ENCODE measurements at places on chromosomes 12 and 14. TPM values are rescaled to one million over a fixed set of nuclear protein-coding genes. Genes with fewer than 3 reads are reported as not detected.

The P3H3 gene
- 86.5 TPM for total RNA-seq

GRCh38 chr12:124398578-124399227 is 103.8 kb downstream of the RFLNA start:
- no peak overlapping the region for H3K4me3 ChIP-seq
- H3K4me1 ChIP-seq = peaks cover 58% of the 10 kb centered on the region
- H3K27ac ChIP-seq = no peak overlapping the region
- no peak for DNase-seq
- H3K27me3 ChIP-seq = no peaks in the 10 kb centered on the region

DNA sequence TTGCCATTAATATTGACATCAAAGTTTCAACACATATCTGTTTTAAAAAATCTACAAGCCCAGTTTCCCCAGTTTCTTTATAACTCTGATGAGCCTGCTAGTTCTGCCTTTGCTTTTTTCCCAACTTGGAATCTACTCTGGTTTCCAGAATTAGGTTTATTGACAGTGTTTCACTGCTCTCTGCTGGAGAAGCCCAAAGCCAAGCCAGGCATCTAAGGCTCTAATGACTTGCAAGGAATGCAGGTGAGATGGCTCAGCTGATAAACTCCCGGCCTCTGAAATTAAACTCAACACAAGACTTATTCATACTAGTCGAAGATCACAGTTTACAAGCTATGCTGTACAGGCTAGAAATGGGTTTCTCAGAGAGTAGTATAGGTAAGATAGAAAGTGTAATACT is 54.3 kb downstream of the HMGA2 start:
- no peak overlapping the region for H3K4me3 ChIP-seq
- no peaks in the 10 kb centered on the region for H3K27me3 ChIP-seq
- H3K27ac ChIP-seq = peak overlapping the region; percentile 35
- no peak for DNase-seq
- no peaks in the 10 kb centered on the region for H3K36me3 ChIP-seq

DNA sequence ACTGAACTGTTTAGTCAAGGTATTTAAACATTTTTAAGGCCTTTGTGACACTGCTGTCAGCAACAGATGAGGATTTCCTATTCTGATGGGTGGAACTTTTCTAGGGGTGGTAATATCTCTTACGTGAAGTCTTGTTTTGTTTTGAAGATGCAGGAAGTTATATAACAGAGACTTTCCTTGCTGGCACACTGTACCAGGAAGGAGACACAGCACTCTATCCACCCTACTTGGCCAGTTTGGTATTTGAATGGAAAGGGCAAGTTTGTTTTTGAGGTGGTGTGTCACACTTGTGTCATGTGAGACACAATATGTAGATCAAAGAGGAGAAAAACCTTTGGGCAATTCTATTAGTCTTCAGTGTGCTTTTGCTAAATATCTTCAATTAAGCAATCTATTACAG is 51.6 kb upstream of the SRP54 start:
- H3K27ac ChIP-seq = no peak overlapping the region
- peaks cover 8% of the 10 kb centered on the region for H3K4me1 ChIP-seq
- H3K27me3 ChIP-seq = no peaks in the 10 kb centered on the region
- H3K4me3 ChIP-seq = no peak overlapping the region
- DNase-seq = no peak

GRCh38 chr12:104665296-104665695 is 208.5 kb downstream of the CHST11 start:
- H3K36me3 ChIP-seq = no peaks in the 10 kb centered on the region
- no peak for DNase-seq
- no peak overlapping the region for H3K4me3 ChIP-seq
- no peak overlapping the region for H3K27ac ChIP-seq
- H3K4me1 ChIP-seq = peaks cover 21% of the 10 kb centered on the region
